ENCODE measurements at places on chromosomes 1 and 21.

- DNase-seq = no peak
Observed at GRCh38 chr1:10396870-10397269, 2.0 kb upstream of the PGD start.

DNA sequence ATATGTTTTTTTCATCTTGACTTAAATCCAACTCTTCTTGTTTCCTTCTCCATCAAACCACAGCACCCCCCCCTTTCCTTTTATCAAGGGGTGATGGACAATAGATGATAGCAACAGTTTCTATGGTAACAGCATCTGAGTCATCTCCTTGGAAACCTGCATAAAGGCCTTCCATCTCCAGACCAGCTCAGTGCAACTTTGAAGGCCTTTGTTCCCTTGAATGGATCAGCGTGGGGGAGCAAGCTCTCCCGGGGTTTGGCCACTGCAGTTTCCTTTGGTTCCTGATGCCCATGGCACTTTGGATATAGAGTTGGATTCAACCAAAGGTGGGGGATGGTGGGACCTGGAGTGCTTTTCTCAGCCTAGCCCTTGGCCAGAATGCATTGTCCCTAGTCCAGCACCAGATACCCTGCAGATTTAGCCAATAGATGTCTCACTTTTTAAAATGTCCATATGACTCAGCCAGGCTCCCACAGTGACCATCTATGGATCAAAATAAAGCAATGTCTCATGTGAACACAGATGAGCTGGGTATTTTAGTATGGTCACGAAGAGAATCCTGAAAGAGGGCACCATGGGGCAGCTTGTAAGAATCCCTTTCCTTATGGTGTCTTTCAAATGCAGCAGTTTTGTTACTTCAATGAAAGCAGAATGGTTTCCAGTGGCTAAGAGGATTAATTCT, 127.7 kb downstream of the SPATA46 start:
- no peak for DNase-seq

DNA sequence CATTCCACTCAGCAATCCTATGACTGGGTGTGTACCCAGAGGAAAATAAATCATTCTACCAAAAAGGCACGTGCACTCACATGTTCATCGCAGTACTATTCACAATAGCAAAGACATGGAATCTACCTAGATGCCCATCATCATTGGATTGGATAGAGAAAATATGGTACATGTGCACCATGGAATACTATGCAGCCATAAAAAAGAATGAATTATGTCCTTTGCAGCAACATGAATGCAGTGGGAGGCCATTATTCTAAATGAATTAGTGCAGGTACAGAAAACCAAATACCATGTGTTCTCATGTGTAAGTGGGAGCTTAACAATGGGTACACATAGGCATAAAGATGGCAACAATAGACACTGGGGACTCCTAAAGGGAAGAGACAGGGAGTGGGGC, 39.9 kb upstream of the SLC35F3 start:
- DNase-seq = no peak

- no peak for DNase-seq
Observed at GRCh38 chr1:197314682-197315081, 46.6 kb downstream of the CRB1 start.

- no peak for DNase-seq
Observed at GRCh38 chr1:206695733-206696132, 11.0 kb downstream of the MAPKAPK2 start.
